IMR-90 (cell line): ENCODE measurements at places on chromosomes 7 and 10. TPM values are rescaled to one million over a fixed set of nuclear protein-coding genes. Genes with fewer than 3 reads are reported as not detected.

- no peak overlapping the region for H3K27ac ChIP-seq
- no peaks in the 10 kb centered on the region for H3K27me3 ChIP-seq
These were observed 249.4 kb downstream of the CRPPA start for GRCh38 chr7:16171928-16172327.

- peak; percentile 68 for DNase-seq
- peak overlapping the region; percentile 86; the same call in 1 of the 2 replicates for H3K27ac ChIP-seq
- H3K27me3 ChIP-seq: no peaks in the 10 kb centered on the region
- no peaks in the 10 kb centered on the region for H3K36me3 ChIP-seq
- H3K4me3 ChIP-seq: peak overlapping the region; percentile 62
- H3K4me1 ChIP-seq: 0 out of 2 replicates have a peak, but pooled peaks cover 1% of the 10 kb centered on the region
These were observed 32.5 kb upstream of the EPC1 start for GRCh38 chr10:32379318-32379949.

DNA sequence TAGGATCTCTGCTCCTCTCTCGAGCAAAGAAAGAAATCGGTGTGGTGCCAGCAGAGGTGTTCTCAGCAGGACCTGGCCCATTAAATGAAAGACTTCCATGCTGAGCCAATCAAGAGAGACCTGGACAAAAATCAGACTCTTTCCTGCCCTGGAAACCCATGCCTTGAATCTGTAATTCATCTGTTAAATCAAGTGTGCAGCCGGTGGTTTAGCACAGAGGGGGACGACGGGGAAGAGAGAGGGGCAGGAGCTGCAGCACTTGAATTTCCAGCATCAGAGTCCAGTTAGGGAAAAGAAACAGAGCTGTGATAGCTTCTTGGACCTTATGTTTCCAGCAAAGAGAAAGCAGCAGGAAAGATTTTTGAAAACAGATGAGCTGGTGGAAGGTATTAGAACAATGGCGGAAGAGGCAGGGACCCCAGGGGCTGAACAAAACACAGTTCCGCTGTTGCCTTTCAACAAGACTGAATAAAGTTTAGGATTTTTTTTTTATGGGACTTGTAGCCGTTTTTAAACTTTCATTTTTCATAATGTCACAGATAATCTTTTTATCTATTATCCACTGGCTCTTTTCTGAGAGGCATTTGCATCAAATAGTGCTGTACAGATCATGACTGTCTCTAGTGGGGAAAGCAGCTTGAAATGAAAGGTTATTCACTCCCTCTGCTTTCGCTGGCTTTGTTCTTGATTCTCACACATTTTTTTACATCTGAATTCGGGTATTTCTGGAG lies 543.6 kb upstream of the GALNT17 start:
- no peaks in the 10 kb centered on the region for H3K4me1 ChIP-seq
- no peaks in the 10 kb centered on the region for H3K27me3 ChIP-seq
- H3K4me3 ChIP-seq: no peak overlapping the region
- no peak overlapping the region for H3K27ac ChIP-seq

GRCh38 chr7:2214636-2215035 lies 18.1 kb downstream of the MAD1L1 start:
- H3K36me3 ChIP-seq: peaks cover 60% of the 10 kb centered on the region
- no peaks in the 10 kb centered on the region for H3K4me1 ChIP-seq
- H3K27ac ChIP-seq: no peak overlapping the region
- H3K4me3 ChIP-seq: no peak overlapping the region
- H3K27me3 ChIP-seq: no peaks in the 10 kb centered on the region

- H3K36me3 ChIP-seq: no peaks in the 10 kb centered on the region
- H3K4me3 ChIP-seq: no peak overlapping the region
- DNase-seq: no peak
- H3K27me3 ChIP-seq: peaks cover 25% of the 10 kb centered on the region
- no peak overlapping the region for H3K27ac ChIP-seq
These were observed 14.9 kb downstream of the MAT1A start for GRCh38 chr10:80274396-80275134.

DNA sequence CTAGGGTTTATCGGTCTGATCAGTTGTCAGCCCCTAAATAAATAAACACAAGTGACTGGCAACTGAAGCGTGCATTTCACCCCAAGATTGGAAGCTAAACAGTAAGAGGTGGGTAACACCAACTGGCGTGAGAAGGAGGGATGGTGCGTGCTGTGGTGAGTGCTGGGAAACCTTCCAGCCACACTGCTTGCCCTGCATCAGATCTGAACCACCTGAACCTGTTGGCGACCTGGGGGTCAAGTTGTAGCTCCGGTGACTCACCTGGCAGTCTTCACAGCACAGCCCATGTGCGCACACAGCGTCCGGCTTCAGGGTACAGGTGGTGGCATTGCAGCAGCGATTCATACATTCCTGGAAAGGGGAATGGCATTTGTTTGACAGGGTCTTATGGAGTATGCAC lies 170.1 kb downstream of the FANK1 start:
- no peak overlapping the region for H3K27ac ChIP-seq
- H3K36me3 ChIP-seq: no peaks in the 10 kb centered on the region
- DNase-seq: no peak
- H3K4me3 ChIP-seq: no peak overlapping the region

GRCh38 chr7:108038986-108039385 lies 36.0 kb upstream of the LAMB1 start:
- H3K4me1 ChIP-seq: peaks cover 3% of the 10 kb centered on the region; the same call in 1 of the 2 replicates
- H3K4me3 ChIP-seq: no peak overlapping the region
- no peaks in the 10 kb centered on the region for H3K36me3 ChIP-seq
- no peak overlapping the region for H3K27ac ChIP-seq
- DNase-seq: no peak
- no peaks in the 10 kb centered on the region for H3K27me3 ChIP-seq

DNA sequence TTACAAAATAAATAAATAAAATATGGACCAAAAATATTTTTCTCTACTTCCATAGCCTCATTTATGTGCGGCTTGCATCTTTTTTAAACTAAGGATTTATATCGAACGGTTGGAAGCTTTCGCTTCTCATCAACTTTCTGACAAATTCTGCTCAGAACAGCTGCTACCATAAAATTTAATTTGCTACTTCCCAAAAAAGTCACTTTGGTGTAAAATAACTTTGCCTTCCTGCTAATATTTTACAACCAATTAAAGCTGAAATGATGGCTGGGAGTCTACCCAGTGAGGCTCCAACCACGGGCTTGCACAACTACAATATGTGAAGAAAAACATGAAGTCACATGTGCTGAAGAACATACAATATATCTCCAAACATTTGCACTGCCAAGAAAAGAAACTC lies 253.1 kb upstream of the NEBL start:
- no peak for DNase-seq
- H3K27ac ChIP-seq: no peak overlapping the region
- H3K4me3 ChIP-seq: no peak overlapping the region
- H3K27me3 ChIP-seq: no peaks in the 10 kb centered on the region

- H3K4me1 ChIP-seq: no peaks in the 10 kb centered on the region
- H3K27me3 ChIP-seq: no peaks in the 10 kb centered on the region
- no peak overlapping the region for H3K4me3 ChIP-seq
- no peaks in the 10 kb centered on the region for H3K36me3 ChIP-seq
- no peak for DNase-seq
These were observed 357.7 kb upstream of the LRRN3 start for GRCh38 chr7:110733221-110733620.

- peaks cover 6% of the 10 kb centered on the region; the same call in 1 of the 2 replicates for H3K4me1 ChIP-seq
- no peak overlapping the region for H3K4me3 ChIP-seq
- H3K36me3 ChIP-seq: no peaks in the 10 kb centered on the region
- H3K27ac ChIP-seq: no peak overlapping the region
These were observed 23.5 kb downstream of the AOC1 start for GRCh38 chr7:150875791-150876190.

DNA sequence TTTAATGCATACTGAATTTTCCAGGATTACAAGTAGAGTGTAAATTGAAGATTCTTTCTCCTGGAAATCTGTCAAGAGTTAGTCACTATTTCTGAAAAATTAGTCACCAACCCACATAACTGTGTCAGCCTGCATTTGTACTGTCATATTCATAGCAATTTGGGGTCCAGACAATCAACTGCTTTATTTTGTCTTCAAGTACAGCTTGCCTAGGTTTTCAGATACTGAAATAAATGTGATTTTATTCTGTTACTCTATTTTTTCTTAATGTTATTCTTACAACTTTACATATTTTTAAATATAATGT lies 55.1 kb downstream of the CUBN start:
- no peak overlapping the region for H3K27ac ChIP-seq
- no peaks in the 10 kb centered on the region for H3K36me3 ChIP-seq
- no peaks in the 10 kb centered on the region for H3K27me3 ChIP-seq
- peaks cover 13% of the 10 kb centered on the region for H3K4me1 ChIP-seq
- H3K4me3 ChIP-seq: no peak overlapping the region
- peak; percentile 52 for DNase-seq

DNA sequence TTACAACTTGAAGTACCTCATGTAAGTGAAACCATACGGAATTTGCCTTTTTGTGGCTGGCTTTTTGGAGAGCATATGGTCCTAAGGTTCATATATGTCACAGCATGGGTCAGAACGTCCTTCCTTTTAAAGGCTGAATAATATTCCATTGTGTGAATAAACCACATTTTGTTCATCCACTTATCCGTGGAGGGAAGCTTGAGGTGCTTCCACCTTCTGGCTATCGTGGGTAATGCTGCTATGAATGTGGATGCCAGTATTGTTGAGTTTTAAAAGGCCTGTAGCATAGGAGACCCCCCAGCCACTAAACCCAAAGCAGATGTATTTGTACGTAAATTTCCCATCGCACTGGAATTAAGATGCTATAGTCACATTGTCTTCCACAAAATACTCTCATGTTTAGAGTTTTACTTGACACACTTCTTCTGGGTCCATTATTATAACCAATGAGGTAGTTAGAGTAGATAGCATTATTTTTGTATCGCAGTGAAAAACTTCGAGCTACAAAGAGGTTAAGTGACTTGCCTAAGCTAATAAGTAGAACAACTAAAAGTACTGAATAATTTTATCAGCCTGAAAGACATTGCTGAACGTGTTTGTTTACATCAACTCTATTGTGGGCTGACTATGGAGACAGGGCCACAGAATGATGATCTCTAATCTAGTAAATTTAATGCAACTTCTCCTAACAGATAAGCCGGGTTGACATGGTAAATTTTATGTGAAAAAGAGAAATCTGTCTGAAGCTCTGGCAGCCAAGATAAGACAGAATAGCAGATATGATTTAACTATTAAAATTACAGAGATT lies 183.0 kb upstream of the CTBP2 start:
- no peak overlapping the region for H3K4me3 ChIP-seq
- peaks cover 3% of the 10 kb centered on the region; the same call in 1 of the 2 replicates for H3K4me1 ChIP-seq
- no peaks in the 10 kb centered on the region for H3K36me3 ChIP-seq
- peaks cover 2% of the 10 kb centered on the region for H3K27me3 ChIP-seq
- DNase-seq: peak; percentile 36
- no peak overlapping the region for H3K27ac ChIP-seq

- H3K27ac ChIP-seq: no peak overlapping the region
- H3K27me3 ChIP-seq: no peaks in the 10 kb centered on the region; the same call in 1 of the 2 replicates
- no peaks in the 10 kb centered on the region for H3K36me3 ChIP-seq
These were observed 71.4 kb downstream of the TMEM270 start for GRCh38 chr7:73932364-73932763.

DNA sequence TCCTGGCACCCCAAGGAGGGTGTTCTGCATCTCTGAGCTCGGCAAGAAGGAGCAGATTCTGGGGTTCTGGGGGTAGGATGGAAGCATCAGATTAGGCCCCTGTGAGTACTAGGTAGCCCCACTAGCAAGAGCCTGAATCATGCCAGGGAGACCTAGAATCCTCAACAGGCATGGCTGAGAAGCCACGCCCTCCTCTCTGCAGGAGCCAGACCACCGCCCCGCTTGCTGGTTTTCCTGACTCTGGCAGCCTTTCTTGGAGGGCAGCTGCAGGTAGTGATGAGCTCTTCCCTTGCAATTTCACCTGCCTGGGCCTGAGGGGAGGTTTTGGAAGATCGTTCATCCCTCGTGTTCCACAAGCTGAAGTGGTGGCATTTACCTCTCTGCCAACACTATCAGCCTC lies 68.9 kb upstream of the PRLHR start:
- H3K36me3 ChIP-seq: no peaks in the 10 kb centered on the region
- H3K27ac ChIP-seq: no peak overlapping the region
- H3K27me3 ChIP-seq: peaks cover 5% of the 10 kb centered on the region
- no peak overlapping the region for H3K4me3 ChIP-seq
- no peak for DNase-seq
- no peaks in the 10 kb centered on the region for H3K4me1 ChIP-seq

- no peaks in the 10 kb centered on the region; the same call in 1 of the 2 replicates for H3K36me3 ChIP-seq
- DNase-seq: no peak
- H3K27me3 ChIP-seq: no peaks in the 10 kb centered on the region
- H3K4me3 ChIP-seq: no peak overlapping the region
These were observed 27.1 kb downstream of the ATXN7L1 start for GRCh38 chr7:105849122-105849855.

DNA sequence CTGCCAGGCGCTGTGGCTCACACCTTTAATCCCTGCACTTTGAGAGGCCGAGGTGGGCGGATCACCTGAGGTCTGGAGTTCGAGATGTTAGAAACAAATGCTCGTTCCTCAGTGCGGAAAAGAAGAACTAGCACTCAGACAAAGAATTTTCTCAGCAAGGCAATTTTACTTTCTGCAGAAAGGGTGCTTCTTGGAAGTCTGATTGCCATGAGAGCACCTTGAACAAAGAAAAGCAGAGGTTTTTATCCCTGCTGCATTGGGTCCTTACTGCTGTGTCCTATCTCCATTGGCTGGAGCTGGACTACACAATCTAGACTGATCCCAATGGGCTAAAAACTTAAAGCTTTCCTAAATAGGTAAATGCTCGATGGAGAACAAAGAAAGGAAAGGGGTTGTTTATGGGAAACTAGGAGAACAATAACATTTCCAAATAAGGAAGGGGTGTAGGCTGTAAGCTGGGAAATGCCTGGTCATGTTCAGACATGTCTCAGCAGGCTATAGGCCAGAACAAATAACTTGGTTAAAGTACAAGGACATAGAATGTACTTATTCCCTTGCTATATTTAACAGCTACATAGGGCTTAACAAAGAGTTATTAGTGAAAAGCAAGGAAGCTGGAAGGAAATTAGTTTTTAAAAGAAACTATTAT lies 26.1 kb upstream of the ACTR3B start:
- no peak for DNase-seq
- H3K36me3 ChIP-seq: no peaks in the 10 kb centered on the region
- H3K4me1 ChIP-seq: peaks cover 3% of the 10 kb centered on the region; the same call in 1 of the 2 replicates

GRCh38 chr7:14271441-14271840 lies 282.0 kb upstream of the ETV1 start:
- DNase-seq: no peak
- no peaks in the 10 kb centered on the region for H3K27me3 ChIP-seq
- H3K4me3 ChIP-seq: no peak overlapping the region
- H3K27ac ChIP-seq: no peak overlapping the region
- no peaks in the 10 kb centered on the region for H3K36me3 ChIP-seq

DNA sequence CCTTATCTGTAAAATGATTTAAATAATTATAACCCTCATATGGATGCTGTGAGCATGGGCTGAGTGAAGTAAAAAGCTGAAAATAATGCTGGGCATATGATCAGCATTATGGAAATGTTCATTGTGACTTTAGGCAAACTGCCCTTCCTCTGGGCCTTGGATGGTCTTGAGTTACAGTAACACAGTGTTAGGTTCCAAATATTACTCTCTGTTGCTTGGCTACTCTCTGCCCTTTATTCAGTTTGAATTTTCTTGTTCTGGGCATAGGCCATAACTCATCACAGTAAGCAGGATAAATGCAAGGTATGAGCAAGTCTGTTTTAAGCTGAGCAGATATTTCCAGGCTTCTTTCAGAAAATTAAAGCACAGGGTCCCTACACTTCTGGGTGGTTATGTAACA lies 868.0 kb downstream of the KCNMA1 start:
- DNase-seq: no peak
- no peak overlapping the region for H3K27ac ChIP-seq
- no peaks in the 10 kb centered on the region; the same call in 1 of the 2 replicates for H3K27me3 ChIP-seq
- H3K36me3 ChIP-seq: no peaks in the 10 kb centered on the region
- H3K4me3 ChIP-seq: no peak overlapping the region

The FEZF1 gene
- total RNA-seq: not detected in 2 replicates

The XRCC2 gene
- 3.6 and 5.6 TPM in 2 replicates for total RNA-seq

The EPDR1 gene
- under 0.01 TPM in 1 of 2 replicates, not detected in the other for total RNA-seq

The APBB1IP gene
- total RNA-seq: not detected in 2 replicates
